ENCODE measurements at places on chromosomes 3 and 15. TPM values are rescaled to one million over a fixed set of nuclear protein-coding genes. Genes with fewer than 3 reads are reported as not detected.
A peak's percentile ranks its signal among the peaks of the same experiment; 100 is the strongest.

DNA sequence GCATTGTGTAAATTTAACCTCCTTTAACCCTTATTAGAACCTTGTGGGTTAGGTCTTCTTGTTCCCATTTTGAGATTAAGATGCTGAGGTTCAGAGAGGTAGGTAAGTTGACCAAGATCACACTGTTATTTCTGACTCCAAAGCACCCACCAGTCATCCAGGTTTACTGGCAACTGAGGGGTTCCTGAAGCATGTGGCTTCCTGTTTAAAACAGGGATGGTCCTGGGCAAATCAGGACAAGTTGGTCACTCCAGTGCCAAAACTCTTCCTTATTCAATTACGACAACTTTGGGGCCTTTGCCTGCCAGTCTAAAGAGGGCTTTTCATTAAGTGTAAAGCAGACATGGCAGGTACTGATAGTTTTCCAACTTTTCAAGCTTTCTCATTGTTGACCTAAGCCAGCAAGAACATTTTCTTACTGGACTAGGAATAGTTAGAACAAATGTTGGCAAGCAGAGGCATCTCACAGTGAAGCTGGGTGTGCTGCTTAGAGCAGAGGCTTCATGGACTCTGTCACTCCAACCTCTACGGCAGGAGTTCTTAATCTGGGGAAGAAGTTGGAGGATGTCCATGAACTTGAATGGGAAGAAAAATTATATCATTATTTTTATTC, 149.4 kb upstream of the ADAMTS9 start:
- no peak for DNase-seq

DNA sequence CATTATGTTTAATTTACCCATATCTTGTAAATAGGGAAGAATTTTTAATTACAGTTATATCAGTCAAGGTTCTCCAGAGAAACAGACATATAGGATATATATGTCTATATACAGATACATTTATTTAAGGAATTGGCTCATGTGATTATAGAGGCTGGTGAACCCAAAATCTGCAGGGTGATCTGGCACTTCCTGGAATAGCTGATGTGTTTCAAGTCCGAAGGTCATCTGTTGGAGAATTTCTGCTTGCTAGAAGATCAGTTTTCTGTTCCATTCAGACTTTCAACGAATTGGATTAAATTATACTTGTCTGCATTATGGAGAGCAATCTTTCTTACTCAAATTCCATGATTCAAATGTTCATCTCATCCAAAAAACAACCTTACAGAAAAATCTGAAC, 694.6 kb upstream of the DPPA4 start:
- no peak for DNase-seq

DNA sequence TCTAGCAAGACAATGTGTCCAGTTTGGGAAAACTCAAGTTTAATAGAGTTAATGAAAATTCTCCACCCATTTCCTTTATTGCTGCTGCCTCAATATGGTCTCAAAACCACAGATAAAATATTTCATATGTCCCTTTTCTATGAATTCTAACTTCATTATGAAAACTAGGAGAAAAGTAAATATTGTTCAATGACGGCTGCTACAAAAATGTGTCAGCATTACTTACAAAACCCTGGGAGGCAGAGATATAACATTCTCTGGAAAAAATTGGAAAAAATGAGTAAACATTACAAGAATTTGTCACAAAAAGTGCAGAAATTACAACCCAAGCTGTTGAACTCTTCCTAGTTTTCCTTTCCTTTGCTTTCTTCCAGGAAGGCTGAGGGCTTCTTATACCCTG, 22.2 kb upstream of the FBN1 start:
- no peak for DNase-seq

The CP gene
- total RNA-seq: 72.1 TPM

The NPRL2 gene
- 23.5 TPM for total RNA-seq

GRCh38 chr15:72475674-72476073, 1.5 kb downstream of the ARIH1 start:
- no peak for DNase-seq

- DNase-seq: no peak
Measured at GRCh38 chr15:62211348-62211747, 46.3 kb upstream of the C2CD4B start.

The P2RY14 gene
- 2.4 TPM for total RNA-seq

DNA sequence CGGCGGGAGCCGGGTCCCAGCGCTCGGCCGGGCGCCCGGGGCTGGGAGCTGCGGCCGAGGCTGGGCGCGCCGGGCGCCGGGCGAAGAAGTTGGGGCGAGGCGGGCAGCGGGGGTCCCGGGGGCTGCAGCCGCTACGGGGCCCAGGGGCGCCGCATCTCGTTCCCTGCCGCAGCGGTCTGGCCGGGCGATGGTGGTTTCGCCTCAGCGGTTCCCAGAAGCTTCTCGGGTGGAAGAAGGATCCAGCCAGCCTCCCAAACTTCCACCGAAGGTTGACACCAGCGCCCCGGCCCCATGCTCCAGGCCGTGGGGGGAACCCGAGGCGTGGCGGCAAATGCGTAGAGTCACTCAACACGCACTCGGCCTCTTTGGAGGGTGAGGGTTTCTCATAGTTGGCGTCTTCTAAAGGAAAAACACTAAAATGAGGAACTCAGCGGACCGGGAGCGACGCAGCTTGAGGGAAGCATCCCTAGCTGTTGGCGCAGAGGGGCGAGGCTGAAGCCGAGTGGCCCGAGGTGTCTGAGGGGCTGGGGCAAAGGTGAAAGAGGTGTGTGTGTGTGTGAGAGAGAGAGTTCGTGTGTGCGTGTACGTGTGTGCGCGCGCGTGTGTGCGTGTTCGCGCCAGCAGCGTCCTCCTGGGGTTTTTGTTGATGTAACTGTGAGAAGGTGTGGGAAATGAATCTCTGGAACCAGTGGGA, 940 bp downstream of the BOC start:
- DNase-seq: peak; percentile 62

The ACTRT3 gene
- total RNA-seq: 2.9 TPM

The FRMD5 gene
- 0.41 TPM for total RNA-seq

The DENND6A gene
- 38.4 TPM for total RNA-seq

The FGF7 gene
- total RNA-seq: 23.8 TPM

DNA sequence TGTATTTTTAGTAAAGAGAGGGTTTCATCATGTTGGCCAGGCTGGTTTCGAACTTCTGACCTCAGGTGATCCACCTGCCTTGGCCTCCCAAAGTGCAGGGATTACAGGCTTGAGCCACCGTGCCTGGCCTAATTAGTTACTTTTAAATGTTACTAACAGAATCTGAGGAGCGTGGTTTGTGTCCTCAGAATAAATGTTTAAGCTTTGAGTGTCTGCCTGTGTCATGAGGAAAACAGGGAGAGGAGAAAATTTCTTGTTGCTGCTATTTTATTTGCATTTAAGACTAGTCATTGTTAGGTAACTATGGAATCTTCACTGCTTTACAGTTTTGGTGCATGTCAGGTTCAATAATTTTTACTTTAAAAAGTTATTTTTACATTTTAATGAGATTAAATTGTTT, 68.8 kb downstream of the TCF12 start:
- DNase-seq: no peak

- no peak for DNase-seq
Measured at GRCh38 chr3:60571511-60571910, 679.7 kb downstream of the FHIT start.

DNA sequence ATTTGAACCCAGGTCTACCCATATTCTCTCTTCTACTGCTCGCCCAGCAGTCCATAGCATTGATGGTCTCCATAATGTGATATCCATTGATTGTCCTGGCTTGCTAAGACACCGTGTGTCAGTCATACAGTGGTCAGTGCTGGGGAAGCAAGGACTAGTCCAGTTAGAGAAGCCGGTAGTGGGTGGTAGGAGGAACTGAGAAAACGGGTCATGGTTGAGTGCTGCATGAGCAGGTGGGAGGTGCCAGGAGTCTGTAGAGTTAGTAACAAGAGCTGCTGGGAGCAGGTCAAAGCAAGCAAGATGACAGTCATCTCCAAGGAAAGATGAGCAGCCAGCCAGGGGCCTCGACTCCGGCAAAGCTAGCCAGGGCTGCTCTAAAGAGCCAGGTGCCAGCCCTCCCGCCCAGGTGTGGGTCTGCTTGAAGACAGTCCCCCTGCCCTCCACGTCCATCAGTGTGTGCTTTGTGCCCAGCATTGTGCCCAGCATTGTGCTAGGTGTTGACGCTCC, 29.5 kb upstream of the USP3 start:
- DNase-seq: no peak

DNA sequence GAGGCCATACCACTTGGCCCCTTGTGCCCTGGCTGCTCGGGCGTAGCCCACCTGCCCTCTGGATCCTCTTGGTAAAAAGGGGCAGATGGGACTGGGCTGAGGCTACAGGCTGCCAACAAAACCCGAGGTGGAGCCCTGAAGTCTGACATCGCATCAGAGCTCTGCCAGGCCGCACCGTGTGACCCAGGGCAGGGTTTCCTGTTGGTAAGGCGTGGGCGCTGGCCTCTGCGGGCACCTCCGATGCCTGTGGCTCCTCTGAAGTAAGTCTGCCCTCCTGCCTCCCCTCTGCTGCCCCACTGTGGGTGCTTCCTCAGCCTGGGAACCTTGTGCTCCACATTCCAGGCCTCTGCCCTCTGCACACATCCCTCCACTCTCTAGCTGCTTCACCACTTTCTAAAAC, 8.9 kb downstream of the CHDH start:
- no peak for DNase-seq

Measured in kidney (tissue), 22 donors.